ENCODE measurements at places on chromosomes 12 and 14.
A peak's percentile ranks its signal among the peaks of the same experiment; 100 is the strongest.

GRCh38 chr12:53975064-53975471 lies 314 bp upstream of the HOTAIR start:
- DNase-seq = no peak

DNA sequence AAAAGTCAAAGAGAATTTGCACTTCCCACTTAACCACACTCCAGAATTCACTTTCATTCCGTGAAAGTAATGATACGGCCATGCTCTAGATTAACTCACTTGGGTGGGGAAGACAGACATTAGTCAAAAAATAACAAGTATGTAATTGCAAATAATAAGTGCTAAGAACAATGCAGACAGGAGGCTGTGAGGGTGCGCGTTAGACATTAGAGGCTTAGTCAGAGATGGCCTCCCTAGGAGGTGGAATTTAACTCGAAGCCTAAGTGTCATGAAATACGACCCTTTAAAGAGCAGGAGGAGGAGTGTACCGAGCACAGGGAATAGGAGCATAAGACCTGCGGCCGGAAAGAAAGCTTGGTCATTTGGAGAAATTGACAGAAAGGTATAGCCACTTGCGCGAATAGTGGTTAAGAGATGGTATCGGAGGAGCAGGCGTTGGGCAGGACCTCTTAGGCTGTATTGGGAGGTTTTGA lies 628 bp downstream of the SNRPF start:
- no peak for DNase-seq

DNA sequence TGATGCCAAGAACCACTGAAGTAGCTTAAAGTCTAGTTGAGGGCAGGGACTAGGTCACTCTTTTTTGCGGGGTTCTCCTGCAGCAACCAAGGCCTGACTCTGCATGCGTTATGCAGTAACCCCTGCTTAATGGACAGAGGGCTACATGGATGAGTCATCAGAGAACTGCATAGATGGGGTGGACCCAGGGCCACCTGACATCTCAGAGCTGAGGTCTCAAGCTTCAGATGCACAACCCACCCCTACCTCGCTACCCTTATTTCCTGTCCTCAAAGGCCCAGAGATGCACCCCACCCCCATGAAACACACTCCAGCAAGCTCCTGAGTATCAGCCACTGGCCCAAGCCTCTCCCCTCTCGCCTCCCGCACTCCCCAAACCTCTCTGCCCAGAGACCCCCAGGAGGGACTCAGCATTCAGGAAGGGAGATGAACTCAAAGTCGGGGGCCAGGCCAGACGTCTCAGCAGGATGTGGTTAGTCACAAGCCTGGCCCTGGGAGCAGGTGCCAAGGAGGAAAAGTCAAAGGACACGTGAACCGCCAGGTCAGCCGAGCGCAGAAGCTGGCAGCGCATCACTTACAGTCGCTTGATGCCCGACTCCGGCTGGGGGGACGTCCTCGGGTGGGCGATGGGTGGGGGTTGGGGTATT lies 25.8 kb downstream of the SNRNP35 start:
- DNase-seq = no peak

DNA sequence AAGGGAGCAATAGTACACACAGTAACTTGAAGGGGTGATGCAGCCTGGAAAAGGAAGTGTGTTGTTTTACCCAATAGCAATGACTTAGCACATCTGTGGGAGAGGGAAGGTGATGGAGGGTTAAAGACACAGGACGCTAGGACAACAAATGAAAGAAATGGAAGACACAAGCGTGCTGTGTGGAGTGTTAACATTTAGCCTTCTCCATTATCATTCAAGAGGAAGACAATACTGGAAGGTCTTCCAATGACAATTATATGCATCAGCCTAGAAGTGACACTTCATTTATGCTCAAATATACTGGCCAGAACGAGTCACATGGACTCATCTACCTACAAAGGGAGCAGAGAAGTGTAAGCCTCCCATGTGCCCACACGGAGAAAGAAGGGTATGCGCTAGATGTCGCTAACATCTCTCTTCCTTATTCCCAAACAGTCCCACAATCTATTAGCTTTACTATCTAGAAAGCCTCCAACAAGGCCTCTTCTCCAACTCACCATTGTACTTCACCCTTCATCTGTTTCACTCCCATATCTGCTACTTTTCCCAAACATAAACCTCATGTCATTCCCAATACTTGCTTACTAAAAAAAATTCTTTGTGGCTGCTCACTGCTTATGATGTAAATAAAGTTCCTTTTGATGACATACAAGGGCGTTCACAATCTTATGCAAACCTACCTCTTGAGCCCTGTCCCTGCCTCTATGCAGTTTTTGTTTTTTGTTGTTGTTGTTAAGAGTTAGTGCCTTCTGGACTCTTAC lies 20.3 kb downstream of the PPM1H start:
- no peak for DNase-seq

GRCh38 chr12:51590347-51591015 lies 552 bp upstream of the SCN8A start:
- DNase-seq = peak; percentile 88

GRCh38 chr12:128745772-128746689 lies 77.7 kb downstream of the SLC15A4 start:
- DNase-seq = no peak

DNA sequence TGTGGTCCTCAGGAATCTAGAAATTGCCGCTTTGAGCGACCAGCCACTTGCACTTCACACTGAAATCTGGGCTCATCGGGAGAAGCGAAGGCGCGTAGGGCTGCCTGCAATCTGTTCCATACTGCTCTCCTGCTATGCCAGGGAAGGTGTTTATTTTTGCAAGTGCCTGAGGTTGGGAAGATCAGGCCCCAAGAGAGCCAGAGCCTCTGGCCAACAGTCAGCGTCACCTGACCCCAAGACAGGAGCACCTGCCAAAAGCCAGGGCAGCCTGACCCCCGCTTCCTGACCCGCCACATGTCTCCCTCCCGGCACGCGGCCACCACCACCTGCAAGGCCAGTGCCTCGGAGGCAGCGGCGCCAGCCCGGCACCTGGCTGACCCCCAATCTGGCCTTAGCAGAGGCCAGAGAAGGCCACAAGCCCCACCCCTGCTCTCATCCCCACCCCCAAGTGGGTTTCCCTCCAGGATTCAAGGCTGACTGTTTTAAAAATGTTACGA lies 94.4 kb downstream of the CHGA start:
- no peak for DNase-seq

- no peak for DNase-seq
Observed at GRCh38 chr12:114269153-114269552, 136.8 kb downstream of the TBX5 start.

- DNase-seq = no peak
Observed at GRCh38 chr14:71478542-71478941, 453.7 kb upstream of the RGS6 start.

DNA sequence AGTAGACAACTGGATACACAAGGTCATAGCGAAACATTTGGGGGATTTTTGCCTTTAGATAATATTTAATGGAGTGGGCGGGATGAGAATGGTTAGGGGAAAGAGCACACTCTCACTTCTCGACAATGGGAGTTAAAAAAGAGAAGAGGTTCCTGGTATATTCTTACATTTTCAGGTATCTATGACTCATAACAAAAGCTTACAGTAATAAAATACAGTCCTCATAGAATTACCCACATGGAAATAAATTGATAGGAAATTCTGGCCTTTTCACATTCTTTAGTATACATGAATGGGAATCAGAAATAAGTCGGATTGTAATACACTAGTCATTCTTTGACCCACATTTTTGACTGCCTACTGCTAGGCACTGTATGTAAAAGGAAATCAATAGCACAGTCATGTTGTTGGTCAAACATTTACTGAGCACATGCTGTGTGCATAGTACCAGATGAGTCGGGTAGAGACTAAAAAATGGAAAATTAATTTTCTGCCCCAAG lies 8.2 kb upstream of the CRADD start:
- no peak for DNase-seq

DNA sequence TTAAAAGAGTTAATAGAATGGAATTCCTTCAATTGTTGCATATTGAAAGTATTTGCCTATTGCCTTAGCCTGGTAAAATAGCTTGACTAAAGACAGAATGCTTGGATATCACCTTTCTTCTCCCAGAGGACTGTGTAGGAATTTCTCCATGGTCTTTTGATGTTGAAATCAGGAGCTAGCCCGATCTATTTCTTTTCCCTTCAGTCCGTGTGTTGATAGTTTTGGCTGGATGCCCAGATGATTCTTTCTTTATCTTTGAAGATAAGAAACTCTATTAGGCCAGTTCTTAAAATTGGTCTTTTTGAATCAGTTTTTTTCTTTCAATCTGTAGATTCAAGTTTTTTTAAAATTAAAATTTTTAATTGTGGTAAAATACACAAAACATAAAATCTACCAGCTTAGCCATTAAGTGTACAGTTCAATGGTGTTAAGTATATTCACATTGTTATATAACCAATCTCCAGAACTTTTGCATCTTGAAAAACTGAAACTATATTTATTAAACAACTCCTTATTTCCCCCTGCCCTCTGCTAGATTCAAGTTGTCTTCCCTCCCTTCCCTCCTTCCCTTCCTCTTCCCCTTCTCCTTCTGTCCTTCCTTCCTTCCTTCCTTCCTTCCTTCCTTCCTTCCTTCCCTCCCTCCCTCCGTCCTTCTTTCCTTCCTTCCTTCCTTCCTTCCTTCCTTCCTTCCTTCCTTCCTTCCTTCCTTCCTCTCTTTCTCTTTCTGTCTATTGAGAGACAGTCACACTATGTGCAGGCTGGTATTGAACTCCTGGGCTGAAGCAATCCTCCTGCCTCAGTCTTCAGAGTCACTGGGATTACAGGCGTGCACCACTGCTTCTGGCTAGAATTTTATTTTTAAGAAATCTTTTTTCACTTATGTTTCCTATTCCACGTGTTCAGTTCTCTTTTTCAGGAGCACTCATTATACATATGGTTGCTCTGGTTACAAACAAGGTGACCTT lies 10.1 kb downstream of the LACRT start:
- no peak for DNase-seq

- DNase-seq = no peak
Observed at GRCh38 chr14:103161054-103161397, 37.8 kb downstream of the TNFAIP2 start.

Measured in NCI-H1930 (cell line).